ENCODE measurements at places on chromosomes 12 and 14. TPM values are rescaled to one million over a fixed set of nuclear protein-coding genes. Genes with fewer than 3 reads are reported as not detected.

Gene TOMM20L
- not detected for total RNA-seq

Gene GLS2
- under 0.01 TPM for total RNA-seq

Gene PSMB5
- 166 TPM for total RNA-seq

Gene CAPZA3
- not detected for total RNA-seq

Gene ORAI1
- total RNA-seq, result 8.1 TPM

Gene AVPR1A
- not detected for total RNA-seq

Gene NGB
- total RNA-seq, result not detected

Gene PXMP2
- 10.6 TPM for total RNA-seq

Gene MYH7
- not detected for total RNA-seq

Gene NOVA1
- total RNA-seq, result 5.1 TPM

Gene CRIP1
- total RNA-seq, result 3.0 TPM

Gene PLEK2
- 0.51 TPM for total RNA-seq

Gene CCDC177
- total RNA-seq, result not detected

Gene TAS2R46
- 2.0 TPM for total RNA-seq

Gene TNS2
- total RNA-seq, result 52.4 TPM

Gene ZCCHC8
- total RNA-seq, result 20.5 TPM

Gene ZFHX2
- total RNA-seq, result 0.33 TPM

Gene TGM1
- 0.83 TPM for total RNA-seq

All from fibroblast of lung (primary cell).